CD4-positive, CD25-positive, alpha-beta regulatory T cell (primary cell): ENCODE measurements at places on chromosomes 3 and 15. TPM values are rescaled to one million over a fixed set of nuclear protein-coding genes. Genes with fewer than 3 reads are reported as not detected.

Gene ANP32A
- polyA plus RNA-seq: 94.7 TPM

Gene CD200R1
- polyA plus RNA-seq: 3.9 TPM

Gene MYEF2
- polyA plus RNA-seq: 2.7 TPM

Gene CSTA
- not detected for polyA plus RNA-seq

Gene DUOXA2
- not detected for polyA plus RNA-seq

Gene COL7A1
- polyA plus RNA-seq: not detected

Gene RNF168
- polyA plus RNA-seq: 8.9 TPM

Gene C15orf62
- polyA plus RNA-seq: 0.30 TPM

Gene MAPK6
- 9.6 TPM for polyA plus RNA-seq

Gene POPDC2
- 2.4 TPM for polyA plus RNA-seq

Gene FOXB1
- 1.8 TPM for polyA plus RNA-seq

Gene MAGEL2
- not detected for polyA plus RNA-seq

Gene GOLGA8T
- polyA plus RNA-seq: not detected

Gene LHFPL4
- 0.03 TPM for polyA plus RNA-seq

Gene THSD4
- not detected for polyA plus RNA-seq

Gene IGSF10
- not detected for polyA plus RNA-seq

Gene FBXL2
- not detected for polyA plus RNA-seq
